ENCODE measurements at places on chromosomes 6 and 20.

- no peak for DNase-seq
Measured at GRCh38 chr20:59644371-59644939, 40.1 kb downstream of the PHACTR3 start.

DNA sequence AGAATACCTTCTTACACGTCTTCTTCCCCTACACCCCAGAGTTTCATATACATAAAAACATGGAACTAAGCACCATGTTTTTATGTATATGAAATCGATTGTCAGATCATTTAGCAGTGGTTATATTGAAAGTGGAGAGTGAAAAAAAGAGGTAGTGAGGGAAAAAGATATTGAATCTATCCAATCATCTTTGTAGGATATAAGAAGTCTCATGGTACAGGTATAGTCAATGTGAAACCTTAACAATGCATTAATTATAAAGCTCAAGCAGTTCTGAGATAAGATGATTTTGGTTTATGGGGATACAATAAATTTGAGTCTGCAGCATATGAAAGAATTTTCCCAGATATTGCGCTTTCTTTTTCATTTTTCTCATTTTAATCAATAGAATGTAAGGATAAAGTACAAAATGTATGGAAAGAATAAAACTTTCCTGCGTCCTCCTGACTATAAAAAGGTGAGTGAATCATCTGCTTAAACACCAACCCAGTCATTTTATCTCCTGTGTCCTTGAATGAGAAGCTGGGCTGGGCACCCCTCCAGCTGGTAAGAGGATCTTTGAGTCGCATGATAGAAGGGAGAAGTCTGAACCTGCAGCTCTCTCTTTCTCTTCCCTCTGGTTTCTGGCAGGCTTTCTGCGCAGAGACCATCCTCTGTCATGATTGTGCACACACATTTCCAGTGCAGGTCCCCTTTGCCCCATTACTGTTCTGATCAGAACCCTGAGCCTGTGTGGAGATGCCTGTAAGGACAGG, 28.1 kb upstream of the AKIRIN2 start:
- no peak for DNase-seq

- DNase-seq = peak; percentile 42
Measured at GRCh38 chr20:49914310-49915117, 815 bp downstream of the SPATA2 start.

GRCh38 chr20:57716202-57716601, 6.4 kb upstream of the PMEPA1 start:
- no peak for DNase-seq

- no peak for DNase-seq
Measured at GRCh38 chr6:30216096-30216495, 2.9 kb upstream of the TRIM26 start.

DNA sequence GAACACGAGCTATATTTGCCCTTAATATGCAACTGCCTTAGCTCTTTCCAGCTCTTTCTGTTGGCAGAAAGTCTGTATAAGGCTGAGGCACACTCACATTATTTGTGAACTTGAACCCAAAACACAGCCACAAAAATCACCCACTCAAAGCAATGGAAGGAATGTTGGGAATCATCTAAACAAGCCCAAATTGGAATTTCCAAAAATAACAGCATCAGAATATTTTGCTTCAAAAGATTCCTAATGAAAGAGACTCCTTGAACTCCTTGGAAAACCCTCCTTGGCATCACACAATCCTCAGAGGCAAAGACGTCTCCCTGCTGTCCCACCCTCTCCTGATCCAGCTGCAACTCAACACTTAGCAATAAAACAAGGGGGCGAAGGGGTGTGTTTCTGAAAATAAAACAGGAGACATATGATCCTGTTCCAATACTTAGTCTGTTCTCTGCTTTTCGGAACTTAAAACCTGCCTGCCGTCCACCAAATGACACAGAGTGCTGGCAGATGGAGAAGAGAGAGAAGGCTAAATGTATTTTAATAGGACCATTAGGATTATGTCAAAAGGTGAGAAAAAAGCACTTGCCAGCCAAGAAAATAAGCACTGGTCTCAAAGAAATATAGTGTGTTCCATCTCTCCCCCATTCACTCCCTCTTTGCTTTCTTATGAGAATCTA, 320.7 kb upstream of the JARID2 start:
- no peak for DNase-seq

DNA sequence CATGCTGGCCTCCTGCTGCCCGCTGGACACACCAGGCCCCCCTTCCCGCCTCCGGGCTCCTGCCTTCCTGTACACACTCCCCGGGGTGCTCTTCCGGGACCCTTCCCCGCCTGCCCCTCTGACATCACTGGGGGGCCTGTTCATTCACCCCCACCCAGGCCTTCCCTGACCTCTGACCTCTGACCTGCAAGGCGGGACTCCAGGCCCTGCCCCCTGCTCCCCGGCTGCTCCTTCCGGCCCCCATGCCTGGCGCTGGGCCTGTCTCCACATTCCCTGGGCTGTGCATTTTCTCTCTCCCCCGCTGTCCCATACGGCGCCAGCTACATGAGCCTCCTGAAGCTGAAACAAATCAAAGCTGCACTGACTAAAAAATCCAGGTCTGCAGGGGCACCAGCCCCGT, 71.6 kb upstream of the GATA5 start:
- no peak for DNase-seq

DNA sequence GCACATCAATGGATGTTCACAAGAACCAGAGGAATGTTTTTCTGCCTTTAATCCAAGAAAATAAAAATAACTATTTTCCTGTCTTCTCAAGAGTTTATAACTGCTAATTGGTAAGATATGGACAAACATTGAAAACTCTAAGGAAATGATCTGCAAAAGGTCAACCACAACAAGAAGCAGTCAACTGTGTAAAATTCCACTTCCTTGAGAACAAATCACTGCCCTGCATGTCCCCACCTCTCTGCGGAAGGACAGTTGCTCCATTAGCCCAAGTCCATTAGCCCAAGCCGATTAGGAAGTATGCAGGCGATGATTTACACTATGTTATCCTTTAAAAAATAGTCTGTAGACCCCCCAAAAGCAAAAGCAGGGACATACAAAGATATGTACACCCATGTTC, 27.6 kb downstream of the SLC22A23 start:
- DNase-seq = no peak

- DNase-seq = no peak
Measured at GRCh38 chr20:22368235-22368634, 216.1 kb downstream of the FOXA2 start.

DNA sequence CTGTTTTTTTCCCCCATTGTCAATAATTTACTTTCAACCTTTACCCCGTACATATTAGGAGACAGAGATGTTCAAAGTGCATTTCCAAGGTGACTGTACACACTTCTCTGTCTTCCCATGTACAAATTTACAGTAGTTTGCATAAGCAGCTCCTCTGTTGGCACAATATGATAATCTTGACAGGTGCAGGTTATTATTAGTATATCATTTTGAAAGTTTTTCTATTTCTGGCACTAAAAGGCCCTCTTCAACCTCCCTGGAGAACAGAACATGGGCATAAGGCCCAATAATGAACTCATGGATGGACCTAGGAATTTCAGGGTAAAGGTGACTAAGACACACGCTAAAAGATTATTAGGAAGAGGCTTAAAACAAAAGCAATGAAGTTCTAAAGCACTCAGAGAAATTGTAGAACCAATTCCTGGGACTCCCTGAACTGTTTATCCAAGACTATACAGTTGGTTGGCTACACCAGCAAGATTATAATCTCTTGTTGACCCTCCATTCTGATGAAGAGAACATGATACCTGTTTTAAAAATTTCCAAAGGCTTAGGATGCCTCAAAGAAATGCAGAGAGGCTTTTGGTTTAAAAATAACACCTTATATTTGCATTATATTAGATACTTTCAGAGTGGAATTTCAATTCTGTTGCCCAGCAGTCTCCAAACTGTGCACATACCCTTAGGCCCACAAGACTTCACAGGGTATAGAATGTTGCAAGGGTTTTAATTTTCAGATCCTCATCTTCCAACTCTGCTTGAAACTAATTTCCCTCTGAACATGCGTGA, 1.1 kb downstream of the AIG1 start:
- no peak for DNase-seq

DNA sequence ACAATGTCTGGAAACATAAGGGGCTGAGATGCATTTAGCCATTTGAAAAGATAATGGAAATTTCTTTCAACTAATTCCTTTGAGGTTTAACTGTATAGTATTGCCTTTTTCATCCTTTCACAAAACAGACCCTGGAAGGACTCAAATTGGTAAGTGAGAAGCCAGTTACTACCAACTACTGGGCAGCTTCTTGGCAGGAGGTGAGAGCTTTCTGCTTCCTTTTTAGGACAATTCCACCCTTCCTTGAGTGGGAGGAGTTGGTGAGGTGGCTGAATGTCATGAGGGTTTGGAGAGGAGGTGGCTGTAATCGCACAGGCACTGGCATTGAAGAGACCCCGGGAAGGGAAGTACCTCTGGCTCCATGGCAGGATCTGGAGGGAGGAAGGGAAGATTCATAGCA, 341.1 kb downstream of the NRN1 start:
- DNase-seq = no peak

GRCh38 chr6:153309651-153310050, 178.6 kb upstream of the RGS17 start:
- no peak for DNase-seq

DNA sequence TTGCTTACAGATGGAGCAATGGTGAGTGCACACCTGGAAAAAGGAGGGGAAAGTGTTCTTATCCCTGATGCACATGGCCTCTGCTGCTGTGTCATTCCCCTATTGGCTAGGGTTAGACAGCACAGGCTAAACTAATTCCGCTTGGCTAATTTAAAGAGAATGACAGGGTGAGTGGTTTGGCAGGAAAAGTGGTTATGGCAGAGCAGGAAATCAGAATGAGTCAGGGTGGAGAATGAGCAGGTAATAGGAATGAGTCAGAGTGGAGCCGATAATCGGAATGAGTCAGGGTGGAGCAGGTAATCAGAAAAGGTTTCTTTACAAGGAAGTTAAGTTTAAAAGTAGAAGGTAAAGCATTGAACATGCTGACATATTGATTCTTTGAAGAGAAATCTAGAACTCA, 355.5 kb upstream of the HTR1E start:
- DNase-seq = no peak

GRCh38 chr6:106520711-106521401, 108.4 kb downstream of the RTN4IP1 start:
- DNase-seq = peak; percentile 86

GRCh38 chr20:6115221-6115895, 7.5 kb downstream of the FERMT1 start:
- DNase-seq = no peak

All from activated naive CD4-positive, alpha-beta T cell treated with anti-CD3 and anti-CD28 coated beads, Interleukin-2, amount 10 ng/mL, durations not matched to agents 7 days and 5 days (primary cell).